Lower leg skin (tissue), 4 donors: ENCODE measurements at places on chromosomes 2 and 18.

DNA sequence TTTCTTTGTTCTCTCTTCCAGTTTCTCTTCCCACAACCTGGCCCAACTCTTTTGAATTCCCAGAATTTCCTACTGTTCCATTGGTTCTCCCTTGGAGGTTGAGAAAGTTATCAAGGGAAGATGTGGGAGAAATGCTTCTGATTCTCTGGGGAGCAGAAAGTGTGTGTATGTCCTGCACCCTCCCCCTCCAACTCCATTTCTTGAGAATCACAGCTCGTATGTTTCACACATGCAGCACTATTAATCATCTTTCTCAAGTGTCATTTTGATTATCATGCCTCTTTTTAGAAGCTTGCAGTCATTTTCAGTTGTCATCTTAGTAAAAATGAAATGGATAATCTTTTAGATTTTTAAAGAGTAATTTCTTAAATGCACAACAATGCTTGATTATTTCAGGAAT lies 296.8 kb upstream of the SLC39A10 start:
- DNase-seq = no peak

DNA sequence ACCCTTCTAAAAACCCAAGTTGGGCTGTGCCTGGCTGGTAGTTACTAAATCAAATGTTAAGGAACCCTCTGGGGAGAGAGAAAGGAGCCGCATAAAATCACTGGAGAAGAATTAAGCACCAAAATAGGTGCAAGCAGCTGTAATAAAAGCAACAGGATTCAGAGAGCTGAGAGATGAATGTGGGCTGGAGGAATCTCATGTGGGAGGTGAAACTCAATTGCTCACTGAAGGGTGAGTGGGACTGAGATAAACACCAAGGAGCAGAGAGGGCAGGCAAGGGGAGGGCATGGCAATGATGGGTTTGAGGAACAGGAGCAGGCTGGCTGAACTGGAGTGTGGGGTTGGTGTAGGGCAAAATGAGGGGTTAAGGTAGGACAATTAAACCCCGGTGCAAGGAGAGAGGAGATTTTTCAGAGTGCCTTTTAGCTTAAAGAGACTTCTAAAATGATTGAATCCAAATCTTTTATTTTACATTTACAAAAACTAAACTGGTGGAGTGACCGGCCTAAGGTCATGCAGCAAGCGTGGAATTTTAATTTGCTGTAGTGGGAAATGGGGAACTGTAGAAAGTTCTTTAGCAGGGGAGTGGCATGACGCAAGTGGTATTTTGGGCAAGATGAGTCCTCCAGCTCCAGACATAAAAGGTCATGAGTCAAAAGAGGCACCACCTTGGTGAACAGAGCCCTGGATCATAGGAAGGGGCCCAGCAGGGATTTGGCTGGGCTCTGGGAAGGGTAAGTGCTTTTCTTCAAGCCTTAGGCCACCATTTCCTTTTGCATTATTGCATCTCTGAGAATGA lies 10.5 kb downstream of the PLB1 start:
- peak; percentile 18 for DNase-seq

DNA sequence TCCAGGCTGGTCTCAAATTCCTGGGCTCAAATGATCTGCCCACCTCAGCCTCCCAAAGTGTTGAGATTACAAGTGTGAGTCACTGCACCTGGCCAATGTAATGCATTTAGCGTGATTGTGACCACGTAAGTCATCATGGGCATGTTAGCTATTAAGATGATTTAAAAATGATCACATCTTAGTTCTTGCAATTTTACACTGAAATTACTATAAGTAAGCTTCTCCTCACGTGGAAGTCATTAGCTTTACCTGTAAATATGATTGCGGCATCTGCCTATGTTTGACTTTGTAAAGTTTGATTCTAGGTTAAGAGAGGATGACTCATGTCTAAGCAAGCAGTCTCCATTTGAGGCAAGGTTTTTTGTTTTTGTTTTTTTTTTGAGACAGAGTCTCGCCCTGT lies 85.5 kb downstream of the PMAIP1 start:
- no peak for DNase-seq

GRCh38 chr2:158325031-158325781 lies 131.3 kb downstream of the CCDC148 start:
- DNase-seq = no peak
